PC-3 (cell line): ENCODE measurements at places on chromosomes 6 and 20. TPM values are rescaled to one million over a fixed set of nuclear protein-coding genes. Genes with fewer than 3 reads are reported as not detected.

DNA sequence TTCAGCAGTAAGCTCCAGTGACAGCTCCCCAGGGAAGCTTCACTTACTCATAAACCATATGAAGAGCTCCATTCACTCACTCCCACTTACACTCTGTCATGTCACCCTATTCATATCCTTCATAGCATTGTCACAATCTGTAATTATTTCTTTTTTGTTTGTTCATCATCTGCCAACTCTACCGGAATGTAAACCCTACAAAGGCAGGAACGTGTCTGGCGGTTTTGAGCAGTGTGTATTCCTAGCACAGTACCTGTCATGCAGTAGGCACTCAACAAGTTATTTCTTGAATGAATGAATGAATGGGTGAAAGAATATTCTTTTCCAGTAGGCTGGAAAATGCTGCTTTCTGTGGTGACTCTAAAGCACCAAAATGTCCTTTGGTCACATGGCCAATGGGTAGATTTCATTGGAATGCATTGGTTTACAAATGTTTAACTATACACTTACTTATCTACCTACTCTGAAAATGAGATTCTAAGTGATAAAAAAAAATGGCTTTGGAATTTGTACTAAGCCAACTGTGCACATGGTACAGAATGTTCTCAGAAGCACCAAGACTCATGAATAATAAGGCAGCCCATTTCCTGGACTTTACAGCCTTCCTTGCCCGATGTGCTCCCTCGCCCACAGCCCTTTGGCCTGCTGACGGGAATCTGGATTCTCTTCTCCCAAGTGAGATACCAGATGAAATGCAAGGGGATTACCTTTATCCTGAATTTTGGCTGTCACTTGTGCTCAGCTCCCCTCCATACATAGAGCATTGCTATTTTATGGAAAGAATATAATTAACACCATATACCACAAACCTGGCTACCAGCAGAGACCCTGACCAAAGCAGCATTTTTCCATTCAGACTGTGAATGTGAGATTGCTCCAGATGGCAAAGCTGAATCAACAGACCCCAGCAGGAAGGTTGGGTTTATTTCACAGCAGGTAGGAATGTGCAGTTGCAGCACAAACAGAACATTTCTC is 273.3 kb downstream of the ALDH8A1 start:
- no peaks in the 10 kb centered on the region for H3K36me3 ChIP-seq
- H3K4me3 ChIP-seq = no peak overlapping the region
- H3K27me3 ChIP-seq = no peaks in the 10 kb centered on the region

The PDYN gene
- total RNA-seq = not detected in 2 replicates

DNA sequence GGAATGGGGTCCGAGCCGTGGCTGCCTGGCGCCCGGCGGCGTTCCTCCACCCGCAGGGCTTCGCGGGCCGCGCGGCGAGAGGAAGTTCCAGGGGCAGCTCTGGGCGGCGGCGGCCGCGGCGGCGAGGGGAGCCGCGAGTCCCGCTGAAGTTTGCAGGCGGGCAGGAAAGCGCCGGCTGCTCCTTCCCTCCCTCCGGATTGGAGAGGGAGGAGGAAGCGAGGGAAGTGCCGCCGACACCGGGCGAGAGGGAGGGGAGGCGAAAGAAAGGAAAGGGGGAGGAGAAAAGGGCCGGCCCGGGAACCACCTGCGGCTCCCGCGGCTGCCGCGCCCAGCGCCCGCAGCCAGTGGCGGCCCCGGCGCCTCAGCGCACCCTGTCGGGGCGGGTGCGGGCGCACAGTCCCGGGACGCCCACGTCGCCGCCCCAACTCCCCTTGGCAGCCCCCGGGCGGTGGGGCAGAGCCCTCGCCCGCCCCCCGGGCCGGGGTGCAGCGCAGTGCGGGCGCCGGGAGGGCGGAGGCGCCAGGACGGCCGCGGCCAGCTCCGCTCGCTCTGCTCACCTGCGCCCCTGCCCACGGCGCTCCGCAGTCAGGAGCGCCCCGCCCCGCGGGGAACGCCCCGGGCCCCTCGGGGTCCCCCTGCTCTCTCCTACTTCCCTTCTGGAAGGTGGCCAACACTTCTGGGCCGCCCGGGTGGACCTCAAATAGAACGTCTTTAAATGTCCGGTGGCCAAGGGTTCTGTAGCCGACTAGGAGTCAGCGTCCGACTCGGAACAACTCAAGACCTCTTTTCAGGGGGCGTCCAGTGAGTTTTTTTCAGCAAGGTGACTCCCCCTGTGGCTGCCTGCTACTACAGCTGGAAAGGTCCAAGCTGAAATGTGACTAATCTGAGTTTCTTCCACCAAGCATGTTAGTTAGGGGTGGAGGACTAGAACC is 80.3 kb upstream of the CCDC28A start:
- peak; percentile 76 for DNase-seq
- no peaks in the 10 kb centered on the region for H3K36me3 ChIP-seq

- no peaks in the 10 kb centered on the region for H3K36me3 ChIP-seq
- H3K4me1 ChIP-seq = no peaks in the 10 kb centered on the region
- peak; percentile 76 for DNase-seq
- no peaks in the 10 kb centered on the region for H3K27me3 ChIP-seq
- no peak overlapping the region for H3K27ac ChIP-seq
Measured at GRCh38 chr6:76876922-76877553, 586.3 kb downstream of the HTR1B start.

GRCh38 chr6:17161076-17161475 is 59.2 kb downstream of the STMND1 start:
- no peak for DNase-seq
- no peaks in the 10 kb centered on the region for H3K36me3 ChIP-seq

- no peak overlapping the region for H3K4me3 ChIP-seq
- peaks cover 21% of the 10 kb centered on the region for H3K36me3 ChIP-seq
- H3K4me1 ChIP-seq = no peaks in the 10 kb centered on the region
- DNase-seq = no peak
- H3K27ac ChIP-seq = no peak overlapping the region
Measured at GRCh38 chr20:3876676-3877075, 12.5 kb upstream of the PANK2 start.

The MYLK4 gene
- total RNA-seq = 0.11 and 0.23 TPM in 2 replicates

DNA sequence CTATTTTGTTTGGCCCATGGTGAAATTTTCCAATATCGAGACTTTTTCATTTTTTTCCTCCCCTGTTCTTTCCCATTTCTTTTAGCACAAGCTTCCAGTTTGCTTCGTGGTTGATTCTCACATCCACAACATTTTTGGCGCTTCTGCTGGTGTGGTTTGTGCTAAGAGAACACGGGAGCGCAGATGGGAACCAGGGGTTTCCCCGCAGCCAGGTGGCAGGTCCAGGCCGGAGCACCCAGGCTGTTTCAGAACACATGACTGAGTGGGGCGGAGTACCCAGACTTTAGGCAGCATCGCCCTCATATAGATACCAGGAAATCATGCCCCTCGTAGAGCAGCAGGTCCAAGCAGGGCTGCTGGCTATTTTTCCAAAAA is 58.0 kb downstream of the SYTL3 start:
- no peak overlapping the region for H3K27ac ChIP-seq
- no peak overlapping the region for H3K4me3 ChIP-seq
- H3K27me3 ChIP-seq = no peaks in the 10 kb centered on the region
- no peak for DNase-seq

DNA sequence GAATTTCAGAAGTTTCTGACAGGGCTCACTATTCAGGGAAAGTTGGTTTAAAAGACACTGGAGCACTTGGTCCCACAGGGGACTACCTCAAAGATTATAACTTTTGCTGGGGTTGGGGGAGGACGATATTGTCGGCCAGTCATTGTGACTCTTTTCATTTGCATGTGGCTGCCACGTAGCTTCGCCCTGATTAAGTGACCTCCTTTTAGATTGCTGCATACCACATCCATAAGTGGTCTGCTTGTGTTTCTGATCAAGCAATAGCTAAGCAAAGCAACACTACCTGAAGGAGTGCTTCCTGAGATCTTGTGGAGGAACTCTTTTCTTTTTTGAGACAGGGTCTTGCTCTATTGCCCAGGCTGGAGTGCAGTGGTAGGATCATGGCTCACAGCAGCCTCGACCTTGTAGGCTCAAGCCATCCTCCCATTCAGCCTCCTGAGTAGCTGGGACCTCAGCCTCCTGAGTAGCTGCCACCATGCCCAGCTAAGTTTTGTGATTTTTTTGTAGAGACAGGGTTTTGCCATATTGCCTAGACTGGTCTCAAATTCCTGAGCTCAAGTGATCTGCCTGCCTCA is 691.3 kb downstream of the EPM2A start:
- no peaks in the 10 kb centered on the region for H3K36me3 ChIP-seq
- H3K27me3 ChIP-seq = no peaks in the 10 kb centered on the region
- H3K4me3 ChIP-seq = no peak overlapping the region
- no peak for DNase-seq
- H3K27ac ChIP-seq = no peak overlapping the region
- peaks cover 4% of the 10 kb centered on the region; the same call in 1 of the 2 replicates for H3K4me1 ChIP-seq

DNA sequence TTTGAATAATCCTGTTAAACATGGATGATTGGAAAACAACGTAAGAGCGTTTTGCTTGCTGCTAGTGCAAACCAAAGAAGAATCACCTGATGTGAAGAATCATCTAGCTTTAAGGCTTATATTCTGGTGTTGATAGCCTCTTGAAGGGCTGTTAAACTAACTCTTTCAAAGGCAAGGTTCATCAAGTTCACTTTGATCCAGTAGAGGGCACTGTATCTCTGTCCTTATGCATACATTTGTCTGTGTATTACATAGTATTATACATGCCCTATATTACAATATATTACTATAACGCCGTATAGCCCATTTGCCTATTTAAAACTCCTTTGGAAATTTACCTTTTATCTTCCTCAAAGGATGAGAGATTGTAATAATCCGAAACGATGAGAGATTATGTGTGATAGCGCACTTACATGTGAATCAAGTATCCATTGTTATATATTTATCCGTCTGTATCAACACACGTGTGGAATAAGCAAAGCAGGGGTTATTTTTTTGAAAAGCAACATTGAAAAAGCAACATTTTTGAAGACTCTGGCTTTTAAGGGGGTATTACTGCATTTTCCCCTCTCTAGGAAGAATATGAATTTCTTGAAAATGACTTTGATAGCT is 50.8 kb upstream of the NRN1 start:
- H3K36me3 ChIP-seq = no peaks in the 10 kb centered on the region
- DNase-seq = peak; percentile 76
- H3K27me3 ChIP-seq = peaks cover 64% of the 10 kb centered on the region
- H3K4me3 ChIP-seq = no peak overlapping the region
- no peaks in the 10 kb centered on the region for H3K4me1 ChIP-seq

GRCh38 chr6:159934181-159934580 is 34.7 kb upstream of the IGF2R start:
- DNase-seq = no peak
- no peak overlapping the region for H3K4me3 ChIP-seq
- peaks cover 7% of the 10 kb centered on the region; the same call in 1 of the 2 replicates for H3K4me1 ChIP-seq
- no peaks in the 10 kb centered on the region for H3K36me3 ChIP-seq
- no peak overlapping the region for H3K27ac ChIP-seq
- no peaks in the 10 kb centered on the region for H3K27me3 ChIP-seq

DNA sequence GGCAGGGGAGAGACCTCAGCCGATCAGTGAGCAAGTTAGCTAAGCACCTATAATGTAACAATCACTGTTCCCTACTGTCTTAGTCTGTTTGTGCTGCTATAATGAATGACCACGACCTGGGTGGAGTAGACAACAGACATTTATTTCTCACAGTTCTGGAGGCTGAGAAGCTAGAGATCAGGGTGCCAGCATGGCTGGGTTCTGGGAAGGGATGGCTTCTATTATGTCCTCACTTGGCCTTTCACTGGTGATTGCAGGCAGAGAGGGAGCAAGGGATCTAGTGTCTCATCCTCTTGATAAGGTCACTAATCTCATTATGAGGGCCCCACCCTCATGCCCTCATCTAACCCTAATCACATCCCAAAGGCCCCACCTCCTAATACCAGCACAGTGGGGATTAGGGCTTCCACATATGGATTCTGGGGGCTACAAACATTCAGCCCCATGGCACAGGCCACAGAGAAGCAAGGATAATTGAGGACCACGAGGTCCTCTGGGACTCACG is 162.5 kb downstream of the CD83 start:
- no peak overlapping the region for H3K4me3 ChIP-seq
- peaks cover 23% of the 10 kb centered on the region for H3K4me1 ChIP-seq
- no peak for DNase-seq
- H3K27ac ChIP-seq = no peak overlapping the region

The CD24 gene
- total RNA-seq = 117 and 125 TPM in 2 replicates

- no peaks in the 10 kb centered on the region for H3K4me1 ChIP-seq
- no peak overlapping the region for H3K27ac ChIP-seq
- no peaks in the 10 kb centered on the region for H3K27me3 ChIP-seq
- H3K4me3 ChIP-seq = no peak overlapping the region
- 0 out of 2 replicates have a peak, but pooled peaks cover 3% of the 10 kb centered on the region for H3K36me3 ChIP-seq
Measured at GRCh38 chr6:4890191-4890590, 113.6 kb downstream of the RPP40 start.

- H3K4me3 ChIP-seq = no peak overlapping the region
- no peak overlapping the region for H3K27ac ChIP-seq
- no peaks in the 10 kb centered on the region for H3K36me3 ChIP-seq
- H3K27me3 ChIP-seq = peaks cover 26% of the 10 kb centered on the region; the same call in 1 of the 2 replicates
- H3K4me1 ChIP-seq = no peaks in the 10 kb centered on the region
- DNase-seq = no peak
Measured at GRCh38 chr20:8310618-8311017, 178.6 kb downstream of the PLCB1 start.
